Effector memory CD8-positive, alpha-beta T cell (primary cell): ENCODE measurements at places on chromosomes 3 and 15.
A peak's percentile ranks its signal among the peaks of the same experiment; 100 is the strongest.

- H3K27ac ChIP-seq: no peak within 1 kb of the TSS
- H3K36me3 ChIP-seq: no peaks in the 10 kb centered on the region
- H3K4me1 ChIP-seq: peaks cover 4% of the 10 kb centered on the region
- peak within 1 kb of the TSS; percentile 26 for H3K4me3 ChIP-seq
- no peak for DNase-seq
These were observed at the start of gene GAP43 for GRCh38 chr3:115623044-115623868. GAP43 (plus strand) TSS chr3:115623510; CDS start chr3:115623690, 180 bp downstream.

- no peaks in the 10 kb centered on the region for H3K27me3 ChIP-seq
- no peaks in the 10 kb centered on the region for H3K4me1 ChIP-seq
- no peak for DNase-seq
- no peak overlapping the region for H3K27ac ChIP-seq
These were observed 1063.9 kb downstream of the ROBO1 start for GRCh38 chr3:78703944-78704343.

DNA sequence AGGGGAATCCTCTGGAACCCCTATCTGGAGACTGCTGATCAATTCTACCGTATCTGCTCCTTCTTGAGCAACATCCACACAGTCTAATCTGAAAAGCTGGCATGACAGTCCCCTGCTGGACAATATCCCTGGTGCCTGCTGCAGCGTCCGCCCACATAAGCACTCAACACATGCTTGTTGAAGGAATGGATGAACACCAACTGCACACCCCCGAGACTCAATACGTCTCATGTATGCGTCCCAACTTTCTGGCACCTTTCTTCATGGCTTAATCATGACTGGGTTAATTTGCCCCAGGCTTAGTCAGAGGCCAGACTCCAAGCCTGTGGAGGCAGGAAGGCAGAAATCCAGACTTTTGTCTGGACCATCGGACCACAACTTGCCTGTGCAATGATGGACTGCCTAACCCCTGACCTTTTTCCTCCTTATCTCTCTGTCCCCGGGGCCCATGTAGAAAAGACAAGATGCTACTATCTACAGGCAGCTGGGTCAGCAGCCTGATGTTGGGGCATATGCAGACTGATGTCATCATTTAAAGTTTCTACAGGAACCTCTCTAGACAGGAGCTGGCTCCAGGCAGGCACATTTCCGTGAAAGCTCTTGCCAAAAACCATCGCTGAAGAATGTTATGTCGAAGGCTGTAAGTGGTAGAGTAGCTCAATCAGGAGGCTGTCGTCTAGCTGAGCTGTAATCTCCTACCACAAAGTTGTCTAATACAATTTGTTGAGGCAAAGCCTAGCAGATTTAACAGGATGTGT, 114.1 kb upstream of the TPM1 start:
- no peak for DNase-seq
- peaks cover 32% of the 10 kb centered on the region for H3K27me3 ChIP-seq
- H3K4me3 ChIP-seq: no peak overlapping the region
- no peaks in the 10 kb centered on the region for H3K4me1 ChIP-seq
- no peaks in the 10 kb centered on the region for H3K36me3 ChIP-seq

DNA sequence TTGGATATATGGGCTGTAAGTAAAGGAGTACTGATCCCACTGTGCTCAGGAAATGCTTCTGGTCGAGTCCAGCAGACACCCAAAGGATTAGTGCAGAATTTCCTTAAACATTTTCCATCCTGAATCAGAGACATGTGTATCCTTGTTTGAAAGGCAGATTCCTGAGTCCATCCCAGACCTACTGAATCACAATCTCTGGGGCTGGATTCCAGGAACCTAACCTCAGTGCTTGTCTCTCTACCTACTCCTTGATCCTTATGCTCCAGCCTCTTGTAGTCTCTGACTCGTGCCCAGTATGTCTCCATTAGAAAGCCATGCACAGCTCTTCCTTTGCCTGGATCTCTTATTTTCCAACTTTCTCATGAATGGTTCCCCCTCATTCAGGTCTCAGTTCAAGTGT, 585.8 kb downstream of the NLGN1 start:
- H3K27me3 ChIP-seq: no peaks in the 10 kb centered on the region
- H3K4me3 ChIP-seq: no peak overlapping the region
- no peak overlapping the region for H3K27ac ChIP-seq
- DNase-seq: no peak
- H3K4me1 ChIP-seq: no peaks in the 10 kb centered on the region
- no peaks in the 10 kb centered on the region for H3K36me3 ChIP-seq
